ENCODE measurements at places on chromosomes 16 and 17.

DNA sequence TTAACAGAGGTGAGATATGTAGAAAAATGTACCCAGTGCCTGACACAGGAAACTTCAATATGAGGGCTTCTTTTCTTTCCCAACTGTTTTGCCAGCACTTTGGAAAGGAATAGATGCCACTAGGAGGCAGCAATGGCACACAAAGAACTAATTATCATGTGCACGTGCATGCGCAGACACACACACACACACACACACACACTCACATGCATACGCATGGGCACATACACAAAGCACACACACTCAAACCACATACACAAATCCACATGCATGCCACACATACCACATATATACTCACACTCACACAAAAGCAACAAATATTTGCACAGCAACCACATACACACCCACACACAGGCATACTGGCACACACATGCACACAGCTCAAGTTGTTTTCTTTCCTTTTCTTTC, 8.8 kb upstream of the CEP112 start:
- DNase-seq: peak; percentile 41

DNA sequence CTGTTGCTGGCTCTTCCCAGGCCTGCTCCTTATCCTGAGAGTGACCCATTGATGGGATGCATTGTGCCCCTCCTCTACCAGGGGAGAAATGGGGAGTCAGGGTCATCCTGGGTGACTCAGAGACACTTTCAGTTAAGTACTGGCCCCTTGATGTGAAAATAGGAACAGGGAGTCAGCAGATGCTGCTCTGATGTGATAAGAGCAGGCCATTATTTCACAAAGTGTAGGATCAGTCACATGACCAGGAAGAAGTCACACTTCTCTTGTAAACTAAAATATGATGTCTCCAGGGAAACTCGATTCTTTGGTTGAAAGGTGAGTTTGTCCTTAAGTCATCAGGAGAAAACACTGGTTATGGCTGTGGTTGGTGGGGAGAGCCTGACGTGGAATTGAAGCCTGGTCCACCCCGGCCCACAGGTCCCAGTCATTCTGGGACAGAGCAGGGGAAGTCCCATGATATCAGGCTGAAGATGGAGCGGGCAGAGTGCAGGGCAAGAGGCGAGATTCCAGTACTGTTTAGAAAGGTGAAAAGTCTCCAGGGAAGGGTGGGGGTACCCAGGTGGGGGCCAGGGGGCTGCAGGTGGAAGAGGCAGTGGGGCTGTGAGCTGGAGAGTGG, 88.6 kb upstream of the NLRP1 start:
- DNase-seq: no peak

DNA sequence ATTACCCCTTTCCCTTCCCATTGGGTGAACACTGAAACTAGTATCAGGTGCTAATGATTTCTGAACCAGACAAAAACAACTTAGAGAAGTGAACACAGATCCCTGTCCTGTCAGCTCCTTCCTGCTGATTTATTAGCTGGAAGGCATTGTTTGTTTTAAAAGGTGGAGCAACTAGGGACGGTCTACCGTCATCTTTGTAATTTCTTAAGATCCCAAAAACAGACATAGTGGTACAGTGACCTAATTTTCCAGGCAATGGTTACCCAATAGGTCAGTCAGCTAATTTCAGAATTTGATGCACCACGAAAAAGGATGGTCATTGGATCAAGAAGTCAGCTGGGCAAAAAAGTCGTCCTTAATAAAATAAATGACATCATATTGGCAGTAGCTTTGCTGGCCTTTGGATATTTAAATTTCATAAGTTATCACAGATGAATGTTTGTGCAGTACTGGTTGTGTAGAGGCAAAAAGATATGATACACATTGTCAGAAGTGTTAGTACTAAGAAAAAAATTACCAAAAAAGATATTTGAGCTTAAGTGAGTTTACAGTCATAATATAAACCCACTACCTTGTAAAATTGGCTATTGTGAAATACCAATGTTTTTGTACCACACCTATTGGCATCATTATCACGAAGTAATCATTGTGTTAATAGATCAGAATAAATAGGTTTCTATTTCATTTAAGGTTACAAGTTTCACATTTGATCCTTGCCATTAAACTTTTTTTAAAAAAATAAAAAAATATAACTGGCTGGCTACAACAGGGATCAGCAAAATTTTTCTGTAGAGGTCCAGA, 27.2 kb upstream of the KCNJ16 start:
- DNase-seq: no peak

- no peak for DNase-seq
These were observed 7.9 kb downstream of the TIMM22 start for GRCh38 chr17:1004769-1005295.

GRCh38 chr17:50268743-50269275, 5.5 kb upstream of the TMEM92 start:
- DNase-seq: peak; percentile 12

- no peak for DNase-seq
These were observed 155.2 kb upstream of the MYOCD start for GRCh38 chr17:12510535-12510934.

DNA sequence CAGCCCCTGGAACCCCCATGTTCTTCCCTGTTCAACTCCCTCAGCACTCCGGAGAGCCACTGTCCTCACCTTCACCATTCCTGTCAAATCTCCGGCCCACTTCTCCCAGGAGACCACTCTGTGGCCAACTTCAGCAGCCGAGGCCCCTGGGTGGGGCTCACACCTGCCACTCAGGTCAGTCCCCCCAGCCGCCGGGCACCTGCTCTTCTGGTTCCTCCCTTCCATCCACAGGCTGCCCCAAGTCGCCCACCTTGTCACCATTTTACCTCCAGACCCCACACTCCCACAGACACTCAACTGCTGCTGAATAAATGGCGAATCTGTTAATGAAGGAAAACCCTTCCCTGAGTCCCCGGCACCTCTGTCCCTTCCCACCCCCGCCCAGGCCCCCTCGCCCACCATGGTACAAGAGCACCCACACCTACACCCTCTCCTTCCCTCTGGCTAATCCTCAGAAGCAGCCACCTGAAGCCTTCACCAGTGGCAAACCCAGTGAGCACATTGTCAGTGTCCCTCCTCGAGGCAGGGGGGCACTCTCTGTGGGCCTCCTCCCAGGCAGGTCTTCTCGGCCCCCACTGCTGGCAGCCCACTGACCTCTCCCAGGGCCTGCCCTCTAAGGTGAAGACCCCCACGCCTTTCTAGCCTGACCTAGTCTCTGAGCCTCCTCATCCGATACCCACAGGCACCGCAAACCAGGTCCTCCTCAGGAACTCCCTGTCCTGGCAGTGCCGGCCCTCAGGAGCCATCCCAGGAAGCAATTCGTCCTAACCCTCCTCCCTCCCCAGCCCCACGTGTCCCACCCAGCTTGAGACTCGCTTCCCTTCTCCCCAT, 8.2 kb downstream of the CANT1 start:
- DNase-seq: no peak

DNA sequence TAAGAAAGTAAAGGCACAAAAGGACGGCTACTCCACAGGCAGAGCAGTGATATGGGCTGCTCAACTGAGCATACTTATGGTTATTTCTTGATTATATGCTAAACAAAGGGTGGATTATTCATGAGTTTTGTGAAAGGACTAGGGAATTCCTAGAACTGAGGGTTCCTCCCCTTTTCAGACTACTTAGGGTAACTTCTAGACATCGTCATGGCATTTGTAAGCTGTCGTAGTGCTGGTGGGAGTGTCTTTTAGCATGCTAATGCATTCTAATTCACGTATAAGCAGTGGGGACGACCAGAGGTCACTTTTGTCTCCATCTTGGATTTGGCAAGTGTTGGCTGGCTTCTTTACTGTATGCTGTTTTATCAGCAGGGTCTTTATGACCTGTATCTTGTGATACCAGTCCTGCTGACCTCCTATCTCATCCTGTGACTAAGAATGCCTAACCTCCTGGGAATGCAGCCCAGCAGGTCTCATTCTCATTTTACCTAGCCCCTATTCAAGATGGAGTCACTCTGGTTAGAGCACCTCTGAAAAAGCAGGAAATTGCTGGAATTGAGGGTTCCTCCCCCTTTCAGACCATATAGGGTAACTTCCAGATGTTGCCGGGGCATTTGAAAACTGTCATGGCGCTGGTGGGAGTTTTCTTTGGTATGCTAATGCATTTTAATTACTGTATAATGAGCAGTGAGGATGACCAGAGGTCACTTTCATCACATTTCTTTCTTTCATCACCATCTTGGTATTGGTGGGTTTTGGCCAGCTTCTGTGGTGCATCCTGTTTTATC, 388.5 kb downstream of the XYLT1 start:
- no peak for DNase-seq

- no peak for DNase-seq
These were observed 41.5 kb downstream of the CPNE2 start for GRCh38 chr16:57133886-57134285.

DNA sequence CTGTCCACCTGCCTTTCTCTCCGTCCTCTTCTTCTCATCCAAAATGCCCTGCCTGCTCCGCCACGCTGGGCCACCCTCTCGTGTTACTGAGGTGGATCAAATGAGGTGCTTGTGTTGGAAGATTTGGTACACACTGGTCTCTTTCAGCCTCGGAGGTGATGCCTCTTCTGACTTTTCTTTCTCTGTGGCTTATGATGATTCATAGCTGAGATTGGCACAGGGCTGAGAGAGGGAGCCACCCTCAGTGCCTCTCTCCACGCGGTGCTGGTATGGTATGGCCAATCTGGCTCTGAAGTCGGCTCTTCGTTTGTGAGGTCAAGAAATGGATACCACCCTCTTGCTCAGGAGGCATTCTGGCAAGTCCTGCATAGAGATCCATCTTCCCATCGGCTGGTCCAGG, 82.4 kb downstream of the PLCG2 start:
- DNase-seq: no peak

GRCh38 chr16:87631067-87631466, 28.8 kb downstream of the JPH3 start:
- DNase-seq: no peak

DNA sequence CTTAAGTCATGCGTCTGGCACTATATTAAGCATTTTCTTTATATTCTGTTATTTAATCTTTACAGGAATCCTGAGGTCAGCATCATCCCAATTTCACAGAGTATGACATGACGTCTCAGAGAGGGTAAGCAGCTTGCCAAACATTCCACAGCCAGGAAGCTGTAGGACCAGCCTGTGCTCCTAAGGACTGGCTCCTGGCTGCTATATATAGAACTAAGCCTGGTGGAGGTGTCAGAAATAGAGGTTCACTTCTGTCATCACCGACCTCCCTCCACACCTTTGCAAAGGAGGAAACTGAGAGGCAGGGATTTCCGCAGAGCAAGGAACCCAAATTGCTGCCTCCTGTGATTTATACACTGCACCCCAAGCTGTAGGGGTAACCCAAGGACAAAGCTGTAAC, 37.9 kb upstream of the NDRG4 start:
- DNase-seq: no peak

- DNase-seq: peak; percentile 42
These were observed 8.9 kb downstream of the RHBDF2 start for GRCh38 chr17:76492123-76492988.

GRCh38 chr16:907361-907760, 63.4 kb downstream of the LMF1 start:
- no peak for DNase-seq

- DNase-seq: no peak
These were observed 10.9 kb upstream of the TBX2 start for GRCh38 chr17:61388561-61389356.

- peak; percentile 44 for DNase-seq
These were observed 806 bp upstream of the CYB561 start for GRCh38 chr17:63446753-63447470.

DNA sequence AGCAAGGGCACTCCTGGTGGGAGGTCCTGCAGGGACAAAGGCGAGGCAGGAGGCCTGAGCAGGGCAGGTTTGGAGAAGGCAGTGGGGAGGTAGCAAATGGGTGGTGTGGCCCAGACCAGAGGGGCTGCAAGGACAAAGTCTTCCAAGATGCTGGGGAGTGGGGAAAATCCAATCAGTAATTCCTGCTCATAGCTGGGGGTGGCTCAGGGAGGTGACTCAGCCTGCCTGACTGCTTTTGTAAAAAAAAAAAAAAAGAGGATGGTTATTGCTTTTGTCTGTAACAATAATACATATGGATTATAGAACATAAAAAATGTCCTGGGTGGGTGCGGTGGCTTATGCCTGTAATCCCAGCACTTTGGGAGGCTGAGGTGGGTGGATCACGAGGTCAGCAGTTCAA, 5.2 kb downstream of the IL34 start:
- DNase-seq: no peak

DNA sequence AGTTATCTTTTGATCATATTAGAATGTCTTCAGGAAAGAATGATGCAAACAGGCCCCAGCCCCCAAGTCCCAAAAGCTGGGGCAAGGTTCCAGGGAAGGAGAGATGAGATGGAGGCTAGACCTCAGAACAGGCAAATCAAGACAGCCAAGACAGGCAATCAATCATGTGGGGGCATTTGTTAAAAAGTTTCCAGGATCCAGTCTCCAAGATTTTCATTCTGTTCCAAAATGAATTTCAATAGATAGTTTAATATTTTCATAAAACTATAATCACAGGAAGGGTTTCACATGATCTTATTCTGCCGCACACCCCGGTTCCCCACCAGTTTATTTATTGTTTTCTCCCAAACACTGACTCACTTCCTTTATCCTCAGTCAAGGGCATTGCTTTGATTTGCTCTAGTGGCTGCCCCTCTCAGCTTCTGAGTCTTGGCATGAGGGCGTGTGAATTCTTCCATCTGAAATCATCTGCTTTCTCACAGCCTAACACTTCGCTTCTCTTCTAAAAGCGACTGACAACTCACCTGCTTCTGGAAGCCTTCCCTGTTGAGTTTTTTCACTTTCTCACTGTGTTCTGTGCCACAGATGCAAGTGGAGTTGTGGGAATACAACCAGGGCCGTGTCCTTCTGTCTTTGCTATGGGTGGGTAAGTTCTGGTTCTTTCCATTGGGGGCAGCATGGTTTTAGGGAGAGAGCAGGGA, 12.2 kb upstream of the TERF2 start:
- DNase-seq: no peak
